ENCODE measurements at places on chromosomes 3 and 15.

GRCh38 chr3:42339321-42339720 lies 71.1 kb downstream of the LYZL4 start:
- no peak for DNase-seq

DNA sequence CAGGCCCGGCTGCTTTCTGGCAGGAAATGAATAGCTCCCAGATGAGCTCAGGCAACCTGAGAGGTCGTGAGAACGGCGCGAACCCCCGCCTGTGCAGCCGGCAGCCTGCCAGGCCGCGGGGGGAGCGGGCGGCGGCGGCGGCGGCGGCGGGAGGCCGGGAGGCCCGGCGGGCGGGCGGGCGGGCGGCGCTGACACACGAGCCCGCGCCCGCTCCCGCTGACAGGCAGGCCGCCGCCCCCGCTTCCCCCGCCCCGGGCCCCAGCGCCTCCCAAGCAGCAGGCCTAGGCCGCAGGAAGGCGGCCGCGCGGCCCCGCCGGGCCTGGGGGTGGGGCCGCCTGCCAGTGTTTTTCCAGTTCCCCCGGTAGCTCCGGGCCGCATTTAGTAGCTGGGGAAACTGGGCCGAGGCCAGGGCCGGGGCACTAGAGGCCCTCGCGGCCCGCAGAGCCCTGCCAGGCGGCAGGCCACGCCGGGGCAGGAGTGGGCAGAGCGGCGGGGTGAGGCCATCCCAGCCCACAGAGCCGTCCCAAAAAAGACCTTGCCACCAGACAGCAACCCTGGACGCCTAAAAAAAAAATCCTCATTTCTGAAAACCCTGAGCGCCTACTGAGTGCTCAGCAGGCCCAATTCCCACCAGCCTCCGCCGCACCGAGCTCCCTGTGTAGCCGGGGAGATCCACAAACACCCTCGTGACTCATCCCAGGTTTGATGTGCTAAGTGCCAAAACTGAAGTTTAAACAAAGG lies 5.6 kb downstream of the HES1 start:
- peak; percentile 80 for DNase-seq

DNA sequence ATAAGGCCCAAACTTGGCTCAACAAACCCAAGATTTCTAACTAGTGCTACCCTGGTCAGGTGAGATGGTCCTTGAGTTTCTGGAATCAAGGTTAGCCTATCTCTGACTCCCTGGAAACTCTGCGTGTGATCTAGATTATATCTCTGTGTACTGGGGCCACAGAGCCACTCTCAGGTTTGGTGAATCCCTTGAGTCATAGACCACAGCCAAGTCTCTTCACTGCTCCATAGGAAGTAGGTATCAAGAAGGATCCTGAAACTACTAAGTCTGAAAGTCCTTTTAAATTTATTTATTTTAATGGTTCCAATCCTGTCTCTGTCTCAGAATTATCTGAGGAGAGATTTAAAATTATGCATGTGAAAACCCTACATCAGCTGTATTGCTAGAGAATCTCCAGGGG lies 99.1 kb downstream of the TUSC7 start:
- DNase-seq, result no peak

DNA sequence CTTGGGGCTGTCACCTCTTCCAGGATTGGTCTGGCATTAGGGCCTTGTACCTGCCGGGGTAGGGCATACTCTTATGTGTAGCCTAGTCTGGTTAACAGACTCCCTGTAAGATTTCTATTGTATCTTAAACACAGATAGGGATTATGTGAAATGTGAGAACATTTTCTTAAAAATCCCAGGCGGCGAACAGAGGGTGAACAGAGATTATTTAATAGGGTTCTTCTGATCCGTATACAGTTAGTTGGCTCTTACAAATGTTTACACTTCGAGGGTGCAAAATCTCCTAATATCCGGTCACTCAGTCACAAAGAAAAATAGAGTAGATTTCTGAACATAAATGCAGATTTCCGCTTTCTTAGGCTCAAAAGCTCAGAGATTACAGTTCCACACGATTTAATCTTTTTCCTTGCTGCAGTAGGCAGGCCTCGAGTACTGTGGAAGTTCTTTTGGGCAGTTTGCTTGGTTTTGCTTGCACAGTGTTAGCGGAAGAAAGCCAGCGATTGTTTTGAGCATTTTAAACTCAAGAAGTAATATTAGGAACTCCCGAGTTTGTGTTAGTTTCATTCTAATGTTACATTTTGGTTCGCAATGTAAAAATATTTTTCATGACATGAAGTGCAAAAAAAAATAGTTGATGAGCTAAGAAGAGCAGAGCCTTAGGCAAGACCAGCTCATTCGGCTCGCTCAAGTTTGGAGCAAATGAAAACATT lies 993 bp downstream of the PLCL2 start:
- DNase-seq, result no peak

- no peak for DNase-seq
Measured at GRCh38 chr15:92646216-92646615, 9.4 kb downstream of the FAM174B start.

DNA sequence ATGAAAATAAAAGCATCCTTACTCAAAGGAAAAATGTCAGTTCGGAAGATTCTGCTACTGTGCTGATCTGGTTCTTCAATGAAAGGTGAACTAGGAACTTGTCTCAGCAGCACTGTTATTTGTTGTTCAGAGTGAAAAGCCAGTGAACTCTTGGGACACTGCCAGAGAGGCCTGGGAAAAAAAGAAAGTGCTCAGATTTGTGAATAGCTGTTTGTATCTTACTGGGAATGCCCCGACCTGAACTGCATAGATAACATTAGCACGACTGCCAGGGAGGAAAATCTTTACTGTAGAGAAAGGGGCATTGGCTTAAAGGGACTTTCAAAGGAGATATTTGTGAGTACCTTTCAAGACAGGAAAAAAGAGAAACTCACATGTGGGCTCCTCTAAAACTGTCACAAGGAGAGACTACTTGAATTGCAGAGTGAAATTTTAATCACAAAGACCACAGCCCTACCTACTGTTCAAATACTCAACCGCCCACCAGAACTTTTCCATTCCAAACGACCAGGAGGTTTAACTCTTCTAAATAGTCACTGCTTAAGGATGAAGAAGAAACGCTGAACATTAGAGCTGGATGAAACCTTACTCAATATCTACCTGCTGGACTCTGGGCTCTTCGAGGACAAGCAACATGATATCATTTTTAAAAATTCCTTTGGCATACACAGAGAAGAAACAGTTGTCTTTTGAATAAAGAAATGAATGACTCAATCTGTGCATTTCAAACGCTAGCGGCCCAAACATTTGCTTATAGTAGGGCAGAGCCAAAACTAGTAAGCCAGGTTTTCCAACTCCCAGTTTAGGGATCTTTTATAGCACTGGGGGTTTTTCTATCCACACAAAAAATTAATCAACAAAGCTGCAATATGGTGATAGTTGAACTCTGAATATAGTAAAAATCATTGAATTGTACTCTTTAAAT lies 13.4 kb downstream of the TAMM41 start:
- DNase-seq, result no peak

- DNase-seq, result no peak
Measured at GRCh38 chr3:32960404-32961170, 9.1 kb downstream of the CCR4 start.

GRCh38 chr3:197791113-197791891 lies at the start of gene LRCH3:
Gene LRCH3, plus strand, starts transcription at chr3:197791254. Its CDS starts 25 bp downstream, at chr3:197791279.
- peak; percentile 87 for DNase-seq

- DNase-seq, result no peak
Measured at GRCh38 chr3:193998123-193998448, 137.9 kb upstream of the HES1 start.

DNA sequence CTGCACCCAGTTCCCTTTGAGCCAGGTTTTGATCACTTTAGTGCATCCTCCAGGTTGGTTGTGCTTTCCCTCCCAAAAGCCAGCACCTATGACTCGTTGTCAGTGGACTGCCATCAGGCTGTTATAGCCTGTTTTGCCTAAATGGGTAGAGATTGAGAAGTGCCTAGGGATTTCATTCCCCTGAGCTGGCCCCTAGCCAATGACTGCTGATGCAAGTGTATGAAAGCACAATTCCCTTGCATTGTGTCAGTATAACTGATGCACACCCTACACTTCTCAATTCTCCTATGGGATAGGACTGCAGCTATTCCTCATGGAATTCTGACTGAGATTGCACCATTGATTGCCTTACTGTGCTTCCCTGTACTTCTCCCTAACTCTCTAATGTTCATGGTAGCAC lies 102.1 kb upstream of the ARPP21 start:
- DNase-seq, result no peak

DNA sequence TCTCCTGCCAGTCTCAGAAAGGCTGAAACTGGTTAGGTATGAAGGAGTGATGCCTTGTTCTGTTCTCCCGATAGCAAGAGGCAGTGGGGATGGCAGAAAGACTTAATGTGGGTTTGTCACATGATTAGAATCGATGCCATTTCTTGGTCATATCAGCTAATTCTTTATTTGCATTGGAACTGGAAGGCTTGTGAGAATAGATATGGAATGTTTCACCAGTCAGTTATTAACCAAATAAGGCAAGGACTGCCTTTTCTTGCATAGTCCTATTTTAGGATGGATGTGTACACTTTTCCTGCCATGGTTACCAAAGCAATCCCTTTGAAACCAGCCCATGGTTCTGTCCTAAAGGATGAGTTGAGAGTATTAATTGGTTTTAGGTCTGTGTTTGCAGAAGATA lies 33.7 kb downstream of the FILIP1L start:
- DNase-seq, result no peak

DNA sequence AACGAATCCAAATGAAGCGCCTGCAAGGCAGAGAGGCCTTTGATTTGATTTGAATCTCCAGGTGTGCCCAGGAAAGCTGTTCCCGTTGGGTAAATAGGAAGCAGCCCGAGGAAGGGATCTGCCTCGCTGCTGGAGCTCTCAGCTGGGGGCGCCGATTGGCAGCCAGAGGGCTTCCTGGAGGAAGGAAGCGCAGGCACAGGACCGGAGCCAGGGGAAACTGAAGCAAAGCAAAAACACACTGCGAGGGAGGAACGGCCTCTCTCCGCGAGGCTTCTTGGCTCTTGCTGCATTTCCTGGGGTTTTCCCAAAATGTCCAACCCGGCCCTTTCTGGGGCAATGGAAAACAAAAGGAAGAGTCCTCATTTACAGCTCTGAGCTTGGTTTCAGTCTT lies 80.3 kb downstream of the TMEM266 start:
- no peak for DNase-seq

- no peak for DNase-seq
Measured at GRCh38 chr3:129622933-129623332, 16.5 kb upstream of the PLXND1 start.

DNA sequence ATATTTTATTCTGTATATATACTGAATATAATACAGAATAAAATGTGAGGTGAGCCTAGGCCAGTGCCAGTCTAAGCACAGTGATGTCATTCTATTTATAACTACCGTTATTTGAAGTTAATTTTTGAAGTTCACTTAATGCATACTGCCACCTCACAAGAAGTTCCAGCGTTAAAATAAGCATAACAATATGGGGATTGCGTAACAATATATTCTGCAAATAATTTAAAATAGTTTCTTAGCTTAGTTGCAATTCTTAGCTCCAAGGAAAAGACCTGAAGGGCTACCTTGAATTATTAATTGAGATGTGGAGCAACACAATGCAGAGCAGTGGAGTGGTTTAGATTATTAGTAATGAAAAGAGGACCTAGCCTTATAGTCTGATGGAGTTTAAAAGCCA lies 390.5 kb upstream of the ROBO1 start:
- DNase-seq, result no peak

DNA sequence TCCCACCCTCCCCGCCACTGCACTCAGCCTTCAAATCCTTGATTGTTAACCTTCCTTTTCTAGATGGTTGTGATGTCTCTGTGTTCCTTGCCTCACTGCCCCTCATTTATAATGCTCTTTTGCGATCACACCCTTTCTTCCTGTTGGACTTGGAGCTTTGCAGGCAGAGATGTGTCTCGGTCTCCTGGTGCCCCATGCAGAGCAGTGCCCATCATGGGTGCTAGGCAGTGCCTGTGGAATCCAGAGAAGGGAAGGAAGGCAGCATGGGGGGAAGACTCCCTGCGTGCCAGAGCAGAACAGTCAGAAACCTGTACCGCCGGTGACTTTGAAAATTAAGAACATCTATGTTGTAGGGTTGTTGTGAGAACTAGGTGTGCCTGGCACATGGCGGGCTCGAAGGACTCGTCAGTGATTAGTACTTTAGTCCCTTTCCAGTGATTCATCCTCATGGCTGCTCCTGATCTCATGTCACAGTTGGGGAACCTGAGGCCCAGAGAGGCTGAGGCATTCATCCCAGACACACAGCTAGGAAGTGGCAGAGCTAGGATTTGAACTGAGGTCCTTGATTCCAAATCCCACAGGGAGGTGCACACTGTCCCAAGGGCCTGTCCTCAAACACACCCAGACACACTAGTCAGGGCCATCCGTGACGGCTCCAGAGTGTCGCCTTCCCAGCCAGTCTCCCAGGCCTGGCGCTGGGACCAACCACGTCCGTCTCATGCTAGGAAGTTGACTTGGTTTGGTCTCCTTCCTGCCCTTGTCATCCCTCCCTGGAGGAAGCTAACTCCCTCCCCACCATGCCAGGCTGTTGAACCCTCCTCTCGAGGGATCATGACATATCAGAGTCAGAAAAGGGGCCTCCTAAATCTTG lies 58.3 kb downstream of the SMAD6 start:
- no peak for DNase-seq

GRCh38 chr3:44913868-44914468 lies 39.6 kb downstream of the TGM4 start:
- DNase-seq, result peak; percentile 82

DNA sequence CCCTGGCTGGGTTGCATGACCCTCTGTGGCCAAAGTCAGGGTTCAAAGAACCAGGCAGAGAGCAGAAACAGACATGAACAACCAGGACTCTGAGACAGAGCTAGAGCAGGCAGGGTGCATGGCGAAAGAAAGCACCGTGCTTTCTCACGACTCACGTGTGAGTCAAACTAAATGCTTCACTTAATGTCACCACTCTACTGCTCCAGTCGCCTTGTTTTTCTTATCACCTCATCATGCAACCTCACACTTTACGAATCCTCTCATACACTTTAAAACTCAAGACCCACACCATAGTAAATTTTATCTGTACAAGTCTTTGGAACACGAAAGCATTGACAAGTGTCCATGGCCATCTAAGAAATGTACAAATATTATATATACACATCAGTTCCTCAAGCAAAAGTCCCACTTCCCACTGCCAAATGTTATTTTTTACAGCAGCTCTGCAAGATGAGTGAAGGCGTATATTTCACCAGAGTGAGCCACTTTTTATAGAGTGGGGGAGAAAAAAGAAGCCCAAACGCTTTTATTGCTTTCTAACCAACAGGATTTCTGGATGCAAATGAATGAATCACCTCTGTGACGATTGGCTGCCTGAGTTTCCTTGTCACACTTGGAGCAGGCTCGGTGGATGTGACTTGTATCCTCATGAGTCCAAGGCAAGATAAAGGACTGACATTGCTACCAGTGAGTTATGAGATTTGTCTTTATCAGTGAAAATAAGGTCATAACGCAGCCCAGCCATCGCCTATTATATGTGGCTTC lies 16.0 kb upstream of the MEGF11 start:
- DNase-seq, result peak; percentile 43

GRCh38 chr3:39064646-39065045 lies 12.8 kb downstream of the WDR48 start:
- no peak for DNase-seq

Data from myocyte (in vitro differentiated cells).